Stomach (tissue), 19 donors: ENCODE measurements at places on chromosomes 16 and 17. TPM values are rescaled to one million over a fixed set of nuclear protein-coding genes. Genes with fewer than 3 reads are reported as not detected.

The DOC2A gene
- not detected for total RNA-seq

The PIRT gene
- not detected for total RNA-seq

- no peak for DNase-seq
Observed at GRCh38 chr16:15513156-15513555, 78.8 kb downstream of the BMERB1 start.

- no peak for DNase-seq
Observed at GRCh38 chr16:66673691-66674090, 22.9 kb downstream of the CMTM4 start.

DNA sequence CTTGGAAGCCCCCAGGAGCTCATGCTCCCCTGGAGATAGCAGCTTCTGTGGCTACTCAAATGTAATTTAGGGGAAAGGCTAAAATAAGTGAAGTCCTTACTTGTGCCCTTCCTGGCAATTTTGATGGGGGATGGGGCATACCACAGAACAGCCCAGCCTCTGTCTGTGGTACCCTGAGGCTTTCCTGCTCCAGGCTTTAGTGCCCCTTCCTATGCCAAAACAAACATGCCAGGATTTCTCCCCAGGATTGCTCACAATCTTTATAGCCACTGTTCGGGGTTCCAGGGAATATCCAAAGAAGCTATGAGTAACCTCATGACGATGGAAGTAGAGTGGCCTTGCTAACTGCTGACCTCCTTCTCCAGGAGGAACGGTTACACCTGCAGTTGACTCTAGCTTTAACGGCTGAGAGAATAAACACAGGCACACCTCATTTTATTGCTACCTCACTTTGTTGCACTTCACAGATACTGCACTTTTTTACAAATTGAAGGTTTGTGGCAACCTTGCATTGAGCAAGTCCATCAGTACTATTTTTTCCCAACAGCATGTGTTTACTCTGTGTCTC is 24.9 kb downstream of the CCL4 start:
- DNase-seq, result no peak

DNA sequence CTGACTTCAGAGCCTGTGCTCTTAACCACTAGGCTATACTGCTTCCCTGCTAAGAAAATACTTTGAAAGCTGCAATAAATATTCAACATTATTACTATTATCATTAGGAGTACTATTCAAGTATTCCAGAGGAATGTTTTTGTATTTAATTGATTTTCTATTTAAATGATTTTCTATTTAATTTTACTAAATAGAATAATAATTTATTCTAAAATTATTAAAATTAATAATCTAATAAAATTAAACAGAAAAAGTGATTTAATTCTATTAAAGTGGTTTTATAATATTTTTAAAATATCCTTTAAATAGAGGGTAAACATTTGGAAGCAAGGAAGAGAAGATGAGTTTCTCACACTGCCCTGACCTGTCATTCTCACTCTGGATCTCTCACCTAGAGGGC is 173.8 kb downstream of the DNAH9 start:
- DNase-seq, result no peak

DNA sequence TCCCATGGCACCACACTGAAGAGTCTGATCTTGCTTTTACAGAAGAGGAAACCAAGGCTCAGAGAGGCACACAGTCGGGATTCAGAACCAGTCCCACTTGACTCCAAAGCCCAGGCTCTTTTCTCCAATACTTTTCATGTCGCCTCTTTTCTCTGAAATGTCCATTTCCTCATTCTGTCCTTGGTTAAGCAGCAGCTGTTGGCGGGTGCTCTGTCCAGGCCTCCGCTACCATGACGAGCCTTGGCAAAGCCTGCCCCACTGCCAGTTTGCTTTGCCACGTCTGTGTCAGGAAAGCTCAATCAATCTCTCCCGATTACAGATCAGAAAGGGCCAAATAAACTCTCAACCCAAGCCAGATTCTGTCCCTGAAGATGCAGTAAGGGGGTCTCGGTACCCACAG is 9.1 kb upstream of the CEP295NL start:
- DNase-seq, result no peak

- DNase-seq, result no peak
Observed at GRCh38 chr16:67199808-67200198, 872 bp downstream of the ELMO3 start.
